Ammon's horn (tissue), 1 donor: ENCODE measurements at places on chromosomes 2 and 18.

GRCh38 chr2:112065966-112066365 lies 10.9 kb downstream of the TMEM87B start:
- DNase-seq = no peak

DNA sequence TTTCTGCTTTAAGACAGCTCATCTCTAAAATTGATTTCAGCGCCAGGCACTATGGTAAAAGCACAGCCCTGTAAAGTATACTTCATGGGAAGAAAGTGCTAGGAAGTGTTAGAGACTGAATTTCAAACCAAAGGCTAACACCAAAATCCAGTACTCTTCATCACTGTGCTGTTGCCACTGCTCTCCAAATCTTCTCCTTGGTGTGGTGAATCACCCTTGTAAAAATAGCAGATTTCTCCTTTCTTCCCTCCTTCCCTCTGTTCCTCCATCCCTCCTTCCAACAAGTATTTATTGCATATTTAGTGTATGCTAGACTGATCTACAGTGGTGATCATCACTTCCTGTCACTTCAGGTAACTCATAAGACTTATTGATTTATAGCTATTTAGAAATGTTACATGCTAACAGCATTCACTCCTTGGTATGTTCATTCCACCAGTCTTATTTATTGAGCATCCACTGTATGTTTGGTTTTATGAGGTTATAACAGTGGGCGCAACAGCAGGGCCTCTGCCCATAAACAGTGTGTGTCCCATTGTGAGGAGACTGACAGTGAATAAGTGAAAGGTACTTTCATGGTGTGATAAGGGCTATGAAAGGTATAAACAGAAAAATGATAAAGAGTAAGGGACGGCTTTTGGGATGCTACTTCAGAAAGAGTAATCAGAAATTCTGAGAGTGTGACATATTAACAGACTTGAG lies 20.0 kb downstream of the KDM3A start:
- DNase-seq = no peak

GRCh38 chr2:180980106-180980942 lies at the start of gene UBE2E3:
Gene UBE2E3, plus strand, starts transcription at chr2:180980605. Its CDS starts 1,438 bp downstream, at chr2:180982043.
- peak; percentile 84 for DNase-seq

DNA sequence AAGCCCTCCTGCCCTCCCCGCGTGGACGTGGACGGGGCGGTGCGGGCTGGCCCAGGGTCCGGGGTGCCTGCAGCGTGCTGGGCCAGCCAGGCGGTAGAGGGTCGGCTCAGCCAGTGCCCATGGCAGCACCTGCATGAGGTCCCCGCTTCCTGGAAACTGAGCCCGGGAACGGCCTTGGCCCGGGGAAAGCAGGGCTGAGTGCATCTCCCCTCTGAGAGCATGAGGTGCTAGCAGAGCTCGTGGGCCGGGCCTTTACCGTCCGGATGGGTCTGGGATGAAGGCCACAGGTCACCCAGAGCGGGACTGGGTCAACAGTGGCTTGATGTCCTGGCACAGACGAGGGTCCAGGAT lies 39.8 kb downstream of the TSHZ1 start:
- no peak for DNase-seq

DNA sequence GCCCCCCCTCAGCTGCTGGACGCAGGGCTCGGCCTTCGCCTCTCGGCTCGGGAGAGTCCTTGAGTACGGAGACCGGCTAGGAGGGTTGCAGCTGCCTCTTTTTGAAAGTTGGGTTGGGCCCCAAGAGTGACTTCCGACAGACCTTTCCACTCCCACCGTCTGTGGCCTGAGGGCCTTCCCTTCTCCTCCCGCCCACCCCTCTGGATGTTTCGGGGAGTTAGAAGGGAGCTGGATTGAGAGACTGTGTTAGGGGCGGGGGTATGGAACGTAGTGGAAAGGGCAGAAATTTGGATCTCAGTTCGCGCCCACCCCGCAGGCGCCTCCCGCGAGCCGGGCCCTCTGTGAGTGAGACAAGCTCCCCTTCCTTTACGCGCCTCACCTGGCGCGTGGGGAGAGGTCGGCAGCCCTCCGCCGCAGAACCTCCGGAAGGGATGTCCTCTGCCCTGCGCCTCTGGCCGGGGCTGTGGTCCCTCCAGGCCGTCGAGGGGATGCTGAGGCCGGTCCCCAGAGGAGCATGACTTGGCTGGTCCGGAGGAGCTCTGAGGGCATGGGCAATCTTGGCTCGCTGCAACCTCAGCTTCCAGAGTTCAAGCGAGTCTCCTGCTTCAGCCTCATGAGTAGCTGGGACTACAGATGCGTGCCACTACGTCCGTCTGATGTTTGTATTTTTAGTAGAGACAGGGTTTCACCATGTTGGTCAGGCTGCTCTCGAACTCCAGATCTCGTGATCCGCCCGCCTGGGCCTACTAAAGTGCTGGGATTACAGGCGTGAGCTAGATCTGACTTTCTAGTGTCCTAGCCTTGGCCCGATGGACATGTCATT lies 15.9 kb downstream of the C2orf74 start:
- no peak for DNase-seq

- DNase-seq = no peak
Measured at GRCh38 chr18:67135981-67136380, 380.5 kb downstream of the DSEL start.

- DNase-seq = peak; percentile 21
Measured at GRCh38 chr2:35989503-35989902, 366.1 kb upstream of the CRIM1 start.

DNA sequence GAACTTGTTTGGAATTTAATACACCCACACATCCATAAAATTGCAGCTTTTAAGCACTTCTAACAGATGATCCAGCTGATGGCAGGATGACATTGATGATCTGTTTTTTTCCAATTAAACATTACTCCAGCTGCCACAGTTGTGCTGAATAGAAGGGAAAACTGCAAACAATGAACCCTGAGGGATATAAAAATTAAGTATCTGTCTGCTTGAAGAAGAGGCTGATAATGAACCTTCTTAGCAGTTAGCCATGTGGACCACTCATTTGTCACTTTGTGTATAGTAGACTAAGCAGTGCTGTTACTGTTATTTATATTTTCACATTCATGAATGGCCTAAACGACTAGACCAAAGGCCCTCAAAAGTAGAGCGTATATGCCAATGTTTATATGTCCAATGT lies 1201.0 kb upstream of the LRRTM1 start:
- DNase-seq = no peak

DNA sequence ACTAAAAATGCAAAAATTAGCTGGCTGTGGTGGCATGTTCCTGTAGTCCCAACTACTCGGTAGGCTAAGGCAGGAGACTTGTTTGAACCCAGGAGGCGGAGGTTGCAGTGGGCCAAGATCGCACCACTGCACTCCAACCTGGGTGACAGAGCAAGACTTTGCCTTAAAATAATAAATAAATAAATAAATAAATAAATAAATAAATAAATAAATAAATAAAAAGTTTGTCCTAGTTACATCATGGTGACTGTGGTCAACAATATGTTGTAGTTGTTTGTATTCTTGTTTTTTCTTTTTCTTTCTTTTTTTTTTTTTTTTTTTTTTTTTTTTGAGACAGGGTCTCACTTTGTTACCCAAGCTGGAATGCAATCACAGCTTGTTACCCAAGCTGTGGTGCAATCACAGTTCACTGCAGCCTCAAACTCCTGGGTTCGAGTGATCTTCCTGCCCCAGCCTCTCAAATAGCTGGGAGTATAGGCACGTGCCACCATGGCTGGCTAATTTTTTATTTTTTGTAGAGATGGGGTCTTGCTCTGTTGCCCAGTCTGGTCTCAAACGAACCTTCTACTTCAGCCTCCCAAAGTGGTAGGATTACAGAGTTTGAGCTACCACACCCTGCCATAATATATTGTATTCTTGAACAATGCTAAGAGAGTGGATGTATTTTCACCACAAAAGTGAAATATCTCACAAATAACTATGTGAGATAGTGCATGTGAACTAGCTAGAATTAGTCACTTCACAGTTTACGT lies 185.0 kb downstream of the PHLPP1 start:
- DNase-seq = no peak

DNA sequence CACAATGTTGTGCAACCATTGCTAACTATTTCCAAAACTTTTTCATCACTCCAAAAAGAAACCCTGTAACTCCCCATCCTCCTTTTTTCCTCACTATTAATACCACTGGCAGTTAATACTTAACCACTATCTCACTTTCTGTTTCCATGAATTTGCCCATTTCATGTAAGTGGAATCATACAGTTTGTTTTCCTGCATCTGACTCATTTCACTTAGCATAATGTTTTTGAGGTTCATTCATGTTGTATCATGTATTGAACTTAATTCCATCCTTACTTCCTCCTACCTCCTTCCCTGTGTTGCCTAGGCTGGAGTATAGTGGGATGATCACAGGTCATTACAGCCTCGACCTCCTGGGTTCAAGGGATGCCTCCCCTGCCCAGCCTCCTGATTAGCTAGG lies 68.3 kb downstream of the FAM117B start:
- DNase-seq = no peak

- no peak for DNase-seq
Measured at GRCh38 chr2:44549099-44549471, 187.3 kb downstream of the CAMKMT start.

- DNase-seq = no peak
Measured at GRCh38 chr2:34979148-34979547, 1376.4 kb upstream of the CRIM1 start.

DNA sequence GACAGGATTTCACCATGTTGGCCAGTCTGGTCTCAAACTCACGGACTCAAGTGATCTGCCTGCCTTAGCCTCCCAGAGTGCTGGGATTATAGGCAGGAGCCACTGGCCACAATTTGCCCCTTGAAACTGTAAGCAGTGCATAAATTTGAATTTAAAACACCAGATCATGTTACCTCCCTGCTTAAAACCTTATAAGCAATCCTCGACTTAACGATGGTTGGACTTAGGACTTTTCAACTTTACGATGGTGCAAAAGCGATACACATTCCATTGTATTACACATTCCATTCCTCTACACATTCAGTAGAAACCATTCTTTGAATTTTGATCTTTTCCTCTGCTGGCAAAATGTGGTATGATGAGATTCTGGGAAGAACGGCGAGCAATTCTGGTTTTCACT lies 23.2 kb upstream of the EFR3B start:
- no peak for DNase-seq

DNA sequence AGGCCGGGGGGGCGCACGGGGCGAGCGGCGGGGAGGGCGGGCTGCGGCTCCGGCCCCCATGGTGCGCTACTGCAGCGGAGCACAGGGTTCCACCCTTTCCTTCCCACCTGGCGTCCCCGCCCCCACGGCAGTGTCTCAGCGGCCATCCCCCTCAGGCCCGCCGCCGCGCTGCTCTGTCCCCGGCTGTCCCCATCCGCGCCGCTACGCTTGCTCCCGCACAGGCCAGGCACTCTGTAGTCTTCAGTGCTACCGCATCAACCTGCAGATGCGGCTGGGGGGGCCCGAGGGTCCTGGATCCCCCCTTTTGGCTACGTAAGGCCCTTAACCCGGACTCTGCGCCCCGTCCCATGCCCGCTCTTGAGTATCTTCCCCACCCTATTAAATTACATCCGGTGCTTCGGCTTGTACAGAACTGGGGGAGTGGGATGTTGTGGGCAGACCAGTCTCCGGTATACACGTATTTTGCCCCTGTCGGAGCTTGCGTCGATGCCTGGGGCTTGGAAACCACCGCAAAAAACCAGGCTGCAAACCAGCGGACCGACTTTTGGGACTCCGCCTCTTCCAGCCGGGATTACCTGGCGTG lies 598 bp upstream of the WBP1 start:
- peak; percentile 68 for DNase-seq

- DNase-seq = no peak
Measured at GRCh38 chr2:215685238-215685990, 249.5 kb upstream of the FN1 start.

GRCh38 chr18:56559044-56559443 lies 79.3 kb downstream of the TXNL1 start:
- no peak for DNase-seq

DNA sequence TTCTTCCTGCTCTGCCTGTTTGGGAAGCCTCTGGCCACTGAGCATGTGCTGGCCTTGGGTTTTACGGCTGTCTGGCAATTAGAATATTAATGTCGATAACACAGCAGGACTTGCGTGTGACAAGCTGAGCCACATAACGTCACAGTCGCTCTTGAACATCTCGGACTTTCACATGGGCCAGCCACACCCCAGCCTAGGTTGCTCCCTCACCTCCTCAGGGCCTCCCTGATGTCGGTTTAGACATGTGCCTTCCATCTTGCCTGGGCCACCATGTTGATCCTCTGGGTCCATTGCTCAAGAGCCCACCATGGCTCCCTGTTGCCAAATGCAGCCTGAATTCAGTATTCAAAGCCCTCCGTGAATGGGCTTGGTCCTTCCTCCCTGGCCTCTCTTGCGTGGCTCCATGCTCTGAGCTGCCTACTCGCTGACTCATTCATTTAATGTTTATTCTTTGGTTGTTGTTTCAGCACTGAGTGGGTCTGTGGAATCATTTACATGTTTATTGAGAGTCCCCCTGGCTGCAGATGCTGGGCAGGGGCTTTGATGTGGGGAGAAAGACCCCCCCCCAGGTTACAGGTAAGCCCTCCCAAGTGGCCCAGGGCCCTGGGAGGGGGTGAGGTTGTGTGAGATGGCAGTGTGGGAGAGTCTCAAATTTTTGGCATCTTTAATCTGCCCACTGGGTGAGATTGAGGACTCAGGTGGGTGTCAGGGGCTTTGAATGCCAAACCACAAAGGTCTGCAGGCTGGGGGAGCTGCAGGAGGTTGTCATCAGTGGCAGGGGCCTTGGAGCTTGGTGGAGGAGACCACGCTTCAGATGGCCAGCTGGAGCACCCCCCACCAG lies 62.0 kb downstream of the ODC1 start:
- no peak for DNase-seq

- no peak for DNase-seq
Measured at GRCh38 chr2:43605851-43606250, 10.0 kb upstream of the THADA start.

- DNase-seq = no peak
Measured at GRCh38 chr2:200077210-200077650, 121.8 kb downstream of the MAIP1 start.

- no peak for DNase-seq
Measured at GRCh38 chr2:75792146-75792545, 81.4 kb upstream of the GCFC2 start.

- no peak for DNase-seq
Measured at GRCh38 chr2:216845426-216845825, 14.4 kb downstream of the TNP1 start.

GRCh38 chr2:73614105-73614504 lies 28.1 kb downstream of the NAT8 start:
- no peak for DNase-seq

DNA sequence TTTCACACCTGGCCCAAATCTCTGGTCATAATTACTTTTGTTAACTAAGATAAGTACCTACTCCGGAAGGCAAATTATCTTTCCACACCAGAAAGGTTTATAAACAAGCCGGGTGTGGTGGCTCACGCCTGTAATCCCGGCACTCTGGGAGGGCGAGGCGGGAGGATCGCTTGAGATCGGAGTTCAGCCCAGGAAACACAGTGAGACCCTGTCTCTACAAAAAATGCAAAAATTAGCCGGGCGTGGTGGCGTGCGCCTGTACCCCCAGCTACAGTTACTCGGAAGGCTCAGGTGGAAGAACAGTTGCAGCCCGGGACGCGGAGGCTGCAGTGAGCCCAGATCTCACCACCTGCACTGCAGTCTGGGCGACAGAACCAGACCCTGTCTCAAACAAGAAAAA lies 2.1 kb downstream of the PUM2 start:
- DNase-seq = no peak

- no peak for DNase-seq
Measured at GRCh38 chr2:15745907-15746702, 154.4 kb downstream of the DDX1 start.
